ENCODE measurements at places on chromosomes 16 and 17. TPM values are rescaled to one million over a fixed set of nuclear protein-coding genes. Genes with fewer than 3 reads are reported as not detected.
A peak's percentile ranks its signal among the peaks of the same experiment; 100 is the strongest.

CORO1A gene
- 0.26 TPM for total RNA-seq

DNA sequence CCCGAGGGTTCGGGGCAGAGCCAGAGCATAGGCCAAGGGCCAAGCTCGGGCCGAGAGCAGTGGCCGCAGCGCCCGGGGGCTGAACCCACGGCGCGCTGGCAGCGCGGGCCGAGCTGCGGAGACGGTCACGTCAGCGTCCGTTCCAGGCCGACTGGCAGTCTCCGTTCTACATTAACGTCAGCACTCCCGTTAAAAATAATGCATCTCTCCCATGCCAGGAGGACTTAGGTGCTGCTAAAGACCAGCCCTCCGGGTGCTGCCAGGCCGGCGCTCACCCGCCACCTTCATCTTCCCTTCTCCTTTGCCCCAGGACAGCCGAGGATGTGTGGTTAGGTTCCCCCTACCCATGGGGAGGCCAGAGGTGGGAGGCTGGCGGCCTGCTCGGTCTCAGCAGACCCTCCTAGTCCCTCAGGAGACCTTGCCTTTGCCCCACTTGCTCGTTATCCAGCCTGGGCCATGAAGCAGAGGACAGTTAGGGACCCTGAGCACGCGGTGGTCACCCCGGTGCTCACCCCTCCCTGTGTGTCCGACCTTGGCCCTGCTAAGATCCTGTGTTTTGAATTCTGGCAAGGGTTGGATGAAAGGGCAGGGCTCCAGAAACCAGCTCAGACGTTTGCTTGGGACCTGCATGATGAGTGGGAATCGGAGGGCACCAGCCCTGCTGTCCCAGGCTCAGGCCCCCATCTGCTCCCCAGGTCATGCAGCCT lies 572 bp downstream of the MPG start:
- no peaks in the 10 kb centered on the region for H3K27me3 ChIP-seq
- H3K27ac ChIP-seq = peak overlapping the region; percentile 96
- DNase-seq = peak; percentile 58

DNA sequence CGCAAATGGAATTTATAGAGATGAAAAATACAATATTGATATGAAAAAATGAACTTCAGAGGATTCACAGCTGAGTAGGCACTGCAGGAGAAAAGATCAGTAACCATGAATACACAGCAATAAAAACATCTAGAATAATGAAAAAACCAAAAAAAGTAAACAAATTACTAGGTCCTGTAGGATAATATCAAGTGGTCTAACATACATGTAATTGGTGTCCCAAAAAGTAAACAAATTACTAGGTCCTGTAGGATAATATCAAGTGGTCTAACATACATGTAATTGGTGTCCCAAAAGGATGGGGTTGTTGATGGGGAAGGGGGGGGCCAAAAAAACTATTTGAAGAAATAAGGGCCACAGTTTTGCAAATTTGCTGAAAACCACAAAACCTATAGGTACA lies 43.4 kb downstream of the ZNF18 start:
- peak; percentile 6 for DNase-seq
- H3K36me3 ChIP-seq = no peaks in the 10 kb centered on the region
- H3K4me1 ChIP-seq = no peaks in the 10 kb centered on the region
- no peak overlapping the region for H3K27ac ChIP-seq
- no peaks in the 10 kb centered on the region for H3K27me3 ChIP-seq
- H3K4me3 ChIP-seq = no peak overlapping the region

GRCh38 chr17:56861899-56862298 lies 27.9 kb downstream of the DGKE start:
- no peak for DNase-seq
- no peak overlapping the region for H3K27ac ChIP-seq
- no peaks in the 10 kb centered on the region for H3K4me1 ChIP-seq
- peaks cover 2% of the 10 kb centered on the region for H3K36me3 ChIP-seq
- no peak overlapping the region for H3K4me3 ChIP-seq
- no peaks in the 10 kb centered on the region for H3K27me3 ChIP-seq

- H3K27me3 ChIP-seq = peaks cover 27% of the 10 kb centered on the region
- H3K36me3 ChIP-seq = no peaks in the 10 kb centered on the region
- DNase-seq = no peak
- no peaks in the 10 kb centered on the region for H3K4me1 ChIP-seq
- H3K4me3 ChIP-seq = no peak overlapping the region
- no peak overlapping the region for H3K27ac ChIP-seq
These were observed 4.7 kb upstream of the IRF8 start for GRCh38 chr16:85894266-85894665.

DNA sequence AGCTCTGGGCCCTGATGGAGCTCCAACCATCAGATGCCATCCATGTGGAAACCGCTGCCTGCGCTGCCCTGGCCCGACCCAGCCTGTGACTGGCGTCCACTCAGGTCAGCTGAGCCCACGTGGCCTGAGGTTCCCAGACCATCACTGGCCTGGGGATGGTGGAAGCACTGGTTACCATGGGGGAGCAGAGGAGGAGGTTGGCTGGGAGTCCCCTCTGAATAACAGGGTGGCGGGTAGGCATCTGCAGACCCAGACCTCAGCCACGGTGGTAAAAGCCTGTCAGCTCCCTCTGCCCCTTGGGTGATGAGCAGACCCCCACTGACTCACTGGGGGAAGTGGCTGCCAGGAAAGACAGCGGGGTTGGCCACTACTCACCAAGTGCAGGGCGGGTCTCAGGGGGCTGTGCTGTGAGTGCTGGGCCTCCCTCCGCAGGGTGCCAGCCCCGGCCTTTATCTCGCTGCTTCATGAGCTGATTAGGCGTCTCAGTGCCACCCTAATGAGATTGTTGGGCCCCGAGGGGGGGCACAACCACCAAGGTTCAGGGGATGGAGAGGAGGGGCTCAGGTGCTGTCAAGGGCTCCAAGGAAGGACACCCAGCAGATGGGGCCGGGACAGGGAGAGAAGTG lies at the start of gene PDE6G:
TSS of gene PDE6G (minus strand) at position 425 of the 626 bp plus-strand sequence. CDS start 3,237 bp downstream, outside the sequence.
- H3K36me3 ChIP-seq = no peaks in the 10 kb centered on the region
- no peak within 1 kb of the TSS for H3K4me3 ChIP-seq
- peaks cover 5% of the 10 kb centered on the region for H3K4me1 ChIP-seq
- no peak within 1 kb of the TSS for H3K27ac ChIP-seq
- H3K27me3 ChIP-seq = no peaks in the 10 kb centered on the region

DNA sequence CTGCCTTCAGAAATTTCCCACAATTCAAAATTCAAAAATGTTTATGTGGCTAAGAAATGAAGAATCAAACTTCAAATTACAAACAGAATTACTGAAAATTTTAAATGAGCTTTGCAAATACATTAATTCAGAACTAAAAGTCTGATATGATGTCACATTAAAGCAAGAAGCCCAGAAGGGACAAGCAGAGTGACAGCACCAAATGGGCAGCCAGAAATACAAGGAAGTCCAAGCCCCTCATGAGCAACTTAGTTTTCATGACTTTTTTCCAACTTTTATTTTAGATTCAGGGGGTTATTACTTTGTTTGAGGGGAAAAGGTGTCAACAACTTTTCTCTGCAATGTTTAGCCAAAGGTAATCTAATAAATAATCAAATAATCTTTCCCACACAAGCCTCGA lies 21.5 kb downstream of the UBE2G1 start:
- no peak for DNase-seq
- no peaks in the 10 kb centered on the region for H3K27me3 ChIP-seq
- no peak overlapping the region for H3K27ac ChIP-seq

GRCh38 chr17:78112518-78113471 lies 15.8 kb downstream of the TMC6 start:
- no peak overlapping the region for H3K27ac ChIP-seq
- H3K4me1 ChIP-seq = no peaks in the 10 kb centered on the region
- peak; percentile 20 for DNase-seq
- no peaks in the 10 kb centered on the region for H3K27me3 ChIP-seq
